NCI-H226 (cell line): ENCODE measurements at places on chromosomes 1 and 21.

DNA sequence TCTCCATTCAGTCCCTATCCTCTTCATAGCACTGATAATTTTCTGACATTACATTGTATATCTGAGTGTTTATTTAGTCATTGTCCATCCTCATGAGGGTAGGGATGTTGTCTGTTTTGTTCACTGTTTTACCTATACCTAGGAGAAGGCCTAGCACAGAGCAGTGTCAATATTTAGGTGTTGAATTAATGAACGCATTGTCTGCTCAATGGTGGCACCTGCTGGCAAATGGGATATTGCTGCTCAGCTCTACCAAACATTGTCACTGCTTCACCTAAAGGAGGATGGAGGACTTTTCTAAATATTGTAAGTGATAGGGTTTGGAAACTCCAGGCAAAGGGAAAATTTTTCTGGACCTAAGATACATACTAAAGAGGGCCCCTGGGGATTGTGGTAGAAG is 243.9 kb downstream of the RRAGC start:
- no peak for DNase-seq

DNA sequence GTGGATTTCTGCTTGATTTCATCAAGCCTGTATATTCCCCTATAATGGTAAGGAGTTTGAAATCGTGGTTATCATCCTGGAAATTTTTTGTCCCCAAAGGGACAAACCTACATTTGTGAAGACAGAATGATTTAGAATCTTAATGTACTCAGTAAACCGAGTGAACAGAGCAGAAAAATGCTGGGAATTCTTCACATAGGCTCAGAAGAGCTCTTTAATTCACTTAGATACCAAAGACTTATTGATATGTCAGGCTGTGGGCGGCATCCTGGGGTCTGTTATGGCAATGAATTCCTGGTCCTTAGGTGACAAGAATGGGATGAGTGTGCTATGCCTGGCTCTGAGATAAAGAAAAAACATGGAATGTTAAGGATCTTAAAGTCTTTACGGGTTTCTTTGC is 74.9 kb downstream of the ROR1 start:
- DNase-seq: no peak

DNA sequence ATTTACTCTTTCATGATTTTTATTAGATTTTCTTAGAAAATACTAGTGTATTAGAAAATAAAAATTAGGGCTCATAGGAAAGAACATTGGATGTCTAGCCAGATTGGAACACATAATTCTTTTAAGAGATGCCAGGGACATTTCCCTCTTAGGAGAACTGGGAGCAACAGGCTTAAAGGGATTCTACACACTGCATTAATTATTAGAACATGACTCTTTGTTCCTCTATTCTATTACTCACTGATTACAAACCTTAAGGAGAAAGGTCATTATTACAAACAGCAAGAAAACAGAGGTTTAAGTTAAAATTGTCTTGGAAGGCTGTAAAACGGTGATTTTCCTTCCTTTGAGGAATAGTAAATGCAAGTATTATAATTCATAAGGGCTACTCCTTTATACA is 32.9 kb upstream of the VAV3 start:
- DNase-seq: no peak

DNA sequence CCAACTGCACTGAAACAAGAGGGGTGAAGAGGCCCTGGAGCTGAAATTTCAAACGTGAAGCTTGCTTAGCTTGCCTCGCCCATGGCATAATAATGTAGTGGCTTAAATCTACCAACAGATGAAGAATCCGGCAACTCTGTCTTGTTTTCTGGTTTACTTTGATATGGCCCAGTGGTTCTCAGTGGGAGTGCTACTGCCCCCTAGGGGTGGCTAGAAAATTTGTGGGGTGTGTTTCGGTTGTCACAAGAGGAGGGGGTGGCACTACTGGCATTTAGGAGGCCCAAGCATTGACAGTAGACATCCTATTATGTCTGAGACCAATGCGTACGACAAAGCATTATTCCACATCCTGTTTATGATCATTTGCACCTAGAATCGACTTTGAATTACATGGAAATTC is 51.9 kb upstream of the C8B start:
- DNase-seq: no peak

- DNase-seq: no peak
These were observed 121.7 kb downstream of the SIPA1L2 start for GRCh38 chr1:232508130-232508701.

DNA sequence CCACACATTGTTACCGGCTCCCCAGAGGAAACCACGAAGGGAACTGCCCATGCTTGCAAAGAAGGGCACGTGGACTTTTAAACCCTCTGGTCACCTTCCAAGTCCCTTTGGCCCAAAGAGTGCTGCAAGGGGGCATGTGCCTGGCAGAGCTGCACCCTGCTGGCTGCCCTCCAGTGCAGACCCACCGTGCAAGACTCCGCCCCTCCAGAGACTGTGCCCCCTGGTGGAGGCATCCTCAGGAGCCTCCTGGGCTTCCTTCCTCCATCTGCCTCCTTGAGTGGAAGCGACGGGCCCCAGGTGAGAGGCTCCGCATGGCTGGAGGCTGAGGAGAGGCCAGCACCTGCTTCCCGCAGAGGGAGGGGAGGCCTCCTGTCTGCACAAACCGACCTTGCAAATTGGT is 100.6 kb downstream of the CRYAA start:
- no peak for DNase-seq

DNA sequence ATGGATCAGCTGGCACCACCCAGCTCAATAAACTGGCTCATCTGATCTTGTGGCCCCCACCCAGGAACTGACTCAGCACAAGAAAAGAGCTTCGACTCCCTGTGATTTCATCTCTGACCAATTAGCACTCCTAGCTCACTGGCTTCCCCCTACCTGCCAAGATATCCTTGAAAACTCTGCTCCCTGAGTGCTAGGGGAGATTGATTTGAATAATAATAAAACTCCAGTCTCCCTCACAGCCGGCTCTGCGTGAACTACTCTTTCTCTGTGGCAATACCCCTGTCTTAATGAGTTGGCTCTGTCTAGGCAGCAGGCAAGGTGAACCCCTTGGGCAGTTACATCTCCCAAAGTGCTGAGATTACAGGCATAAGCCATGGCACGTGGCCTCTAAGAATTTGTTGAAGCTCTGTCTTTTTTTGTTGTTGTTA is 11.8 kb upstream of the RHBDL2 start:
- DNase-seq: peak; percentile 61

DNA sequence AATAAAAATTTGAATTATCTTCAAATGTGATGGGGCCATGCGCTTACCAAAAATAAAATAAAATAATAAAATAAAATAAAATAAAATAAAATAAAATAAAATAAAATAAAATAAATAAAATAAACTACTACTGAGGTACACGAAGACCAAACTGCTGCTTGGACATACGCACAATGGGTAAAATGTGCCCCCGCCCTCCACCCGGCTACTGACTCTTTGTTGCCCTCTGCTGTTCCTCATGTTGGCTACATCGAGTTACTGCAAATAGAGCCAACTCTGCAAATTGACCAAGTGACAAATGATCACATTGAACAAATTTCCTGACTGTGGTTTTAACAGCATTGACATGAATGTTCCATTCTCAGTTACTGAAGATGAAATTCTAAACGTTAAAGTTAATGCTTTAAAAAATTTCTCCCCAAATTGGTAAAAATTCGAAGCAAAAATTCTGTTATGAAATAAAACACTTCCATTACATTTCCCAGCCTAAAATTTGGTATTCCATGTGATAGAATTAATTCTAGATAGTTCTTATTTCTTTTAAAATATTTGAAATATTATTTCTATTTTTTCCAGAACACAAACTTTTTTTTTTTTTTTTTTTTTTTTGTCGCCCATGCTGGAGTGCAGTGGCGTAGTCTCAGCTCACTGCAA is 18.8 kb upstream of the MAP1LC3C start:
- DNase-seq: peak; percentile 1

GRCh38 chr1:42971841-42972291 is 13.2 kb upstream of the SLC2A1 start:
- peak; percentile 40 for DNase-seq

- DNase-seq: no peak
These were observed 1.5 kb downstream of the ATP1A1 start for GRCh38 chr1:116374353-116375147.

GRCh38 chr1:12415038-12415466 is 185.2 kb downstream of the VPS13D start:
- no peak for DNase-seq

DNA sequence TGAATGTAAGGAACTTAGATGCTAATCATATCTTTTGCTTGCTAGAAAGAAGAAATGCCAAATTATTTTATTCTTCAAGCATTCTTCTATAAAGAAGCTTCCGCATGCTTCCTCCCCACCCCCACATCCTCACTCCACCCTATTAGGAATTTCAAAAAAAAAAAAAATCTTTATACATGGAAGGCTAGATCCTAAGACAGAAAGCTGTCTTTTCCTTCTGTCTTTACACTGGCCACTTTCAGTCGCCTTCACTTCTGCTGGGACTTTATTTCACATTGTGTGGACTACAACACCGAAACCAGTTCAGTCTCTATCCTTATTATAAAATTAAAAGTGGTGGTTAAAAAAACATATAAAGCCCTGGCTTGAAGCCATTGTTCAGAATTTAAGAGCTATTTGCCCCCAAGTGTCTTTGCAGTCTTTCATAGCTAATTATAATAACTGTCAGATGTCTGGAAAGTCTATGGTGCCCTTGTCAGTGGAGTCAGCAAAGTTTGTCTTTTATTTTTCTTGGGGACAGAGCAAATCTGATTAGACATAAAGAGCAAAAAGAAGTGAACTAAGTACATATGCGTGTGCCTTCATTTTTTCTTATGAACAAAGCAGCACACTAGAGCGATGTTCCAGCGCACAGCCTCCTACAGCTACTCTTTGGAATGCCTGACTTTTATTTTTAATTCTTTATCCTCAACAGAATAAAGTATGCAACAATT is 297.7 kb downstream of the PTPRC start:
- DNase-seq: no peak
